ENCODE measurements at places on chromosomes 6 and 20. TPM values are rescaled to one million over a fixed set of nuclear protein-coding genes. Genes with fewer than 3 reads are reported as not detected.
A peak's percentile ranks its signal among the peaks of the same experiment; 100 is the strongest.

GRCh38 chr6:37222125-37222967 lies 35.2 kb upstream of the TBC1D22B start:
- DNase-seq: peak; percentile 92

GRCh38 chr6:34015586-34015985 lies 130.3 kb downstream of the GRM4 start:
- no peak for DNase-seq

MOXD1 gene
- 1.2 TPM for polyA plus RNA-seq

PKIB gene
- 0.25 TPM for polyA plus RNA-seq

- DNase-seq: no peak
These were observed 37.3 kb upstream of the BTN3A2 start for GRCh38 chr6:26327450-26328264.

GRCh38 chr6:35510916-35511561 lies 1.7 kb downstream of the TULP1 start:
- DNase-seq: no peak

RAET1L gene
- not detected for polyA plus RNA-seq

HCRTR2 gene
- polyA plus RNA-seq: 0.16 TPM

SNAP25 gene
- polyA plus RNA-seq: 1.8 TPM

GRCh38 chr6:151630991-151631655 lies 137.3 kb downstream of the CCDC170 start:
- peak; percentile 35 for DNase-seq

- DNase-seq: peak; percentile 56
These were observed 214.5 kb downstream of the SOX4 start for GRCh38 chr6:21808045-21808470.

DNA sequence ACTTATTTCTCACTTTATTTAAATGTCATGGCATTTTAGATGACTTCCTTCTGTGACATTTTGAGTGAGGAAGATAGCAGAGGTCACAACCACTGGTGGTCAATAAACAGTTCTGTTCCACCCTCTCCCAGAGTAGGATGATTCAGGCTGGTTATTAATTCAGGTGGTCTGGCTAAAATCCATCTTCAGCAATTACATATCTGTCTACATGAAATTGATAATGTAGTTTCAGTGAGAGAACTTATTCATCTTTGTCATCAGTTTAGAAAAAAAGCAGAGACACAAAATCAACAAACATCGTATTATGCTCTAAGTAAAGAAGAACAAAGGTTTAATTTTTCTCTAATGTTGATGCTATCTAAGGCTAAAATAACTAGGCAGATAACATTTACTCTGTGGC lies 525.5 kb downstream of the TENT5A start:
- no peak for DNase-seq

SLC35D3 gene
- polyA plus RNA-seq: 0.05 TPM

DNA sequence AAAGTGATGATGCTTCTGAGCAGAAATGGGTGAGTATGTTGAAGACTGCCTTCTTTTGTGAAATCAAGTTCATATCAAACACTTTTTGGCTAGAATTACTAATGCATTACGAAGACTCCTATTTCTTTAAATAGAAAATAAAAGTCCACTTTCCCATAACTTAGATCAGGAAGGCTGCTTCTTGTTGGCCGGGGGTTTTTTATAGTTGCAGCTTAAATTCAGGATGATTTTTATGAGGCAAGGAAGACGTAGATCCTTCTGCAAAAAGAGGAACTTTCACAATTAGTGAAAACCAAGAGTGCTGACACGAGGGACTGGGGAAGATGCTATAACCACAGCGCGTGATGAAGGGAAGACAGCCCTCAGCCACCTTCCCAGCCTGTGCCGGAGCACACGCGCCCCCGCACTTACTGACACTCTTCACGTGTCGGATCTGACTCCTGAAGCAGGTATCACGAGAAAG lies 206.1 kb upstream of the PRDM1 start:
- no peak for DNase-seq

GRCh38 chr6:130980310-130981032 lies 82.6 kb downstream of the EPB41L2 start:
- DNase-seq: no peak

GRCh38 chr6:108750801-108751200 lies 97.4 kb upstream of the ARMC2 start:
- no peak for DNase-seq

- no peak for DNase-seq
These were observed 150.4 kb upstream of the HMGN3 start for GRCh38 chr6:79384845-79385244.

BPI gene
- polyA plus RNA-seq: 0.07 TPM

LGSN gene
- not detected for polyA plus RNA-seq

ULBP1 gene
- polyA plus RNA-seq: 0.20 TPM

GRCh38 chr6:156807795-156808194 lies 30.6 kb downstream of the ARID1B start:
- no peak for DNase-seq

PERP gene
- polyA plus RNA-seq: 35.9 TPM

FAM217A gene
- polyA plus RNA-seq: not detected

ZNF391 gene
- polyA plus RNA-seq: 0.72 TPM

DNA sequence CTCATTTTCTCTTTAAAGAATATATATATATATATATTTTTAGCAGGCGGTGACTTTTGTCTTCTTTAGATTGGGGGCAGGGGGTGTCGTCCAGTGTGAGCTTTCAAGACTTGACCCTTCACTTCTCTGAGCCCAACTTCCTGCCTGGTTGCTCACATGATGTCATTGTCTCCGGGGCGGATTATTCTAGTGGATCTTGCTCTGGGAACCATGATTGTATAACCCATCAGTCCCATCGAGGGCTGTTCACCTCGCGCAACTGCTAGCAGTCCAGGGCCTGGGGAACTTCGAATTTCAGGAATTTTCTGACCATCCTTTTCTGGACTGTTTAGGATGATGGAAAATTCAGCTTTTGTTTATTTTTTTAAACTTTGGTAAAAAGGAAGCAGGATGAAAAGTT lies 1.0 kb downstream of the IGF2R start:
- peak; percentile 64 for DNase-seq

DNA sequence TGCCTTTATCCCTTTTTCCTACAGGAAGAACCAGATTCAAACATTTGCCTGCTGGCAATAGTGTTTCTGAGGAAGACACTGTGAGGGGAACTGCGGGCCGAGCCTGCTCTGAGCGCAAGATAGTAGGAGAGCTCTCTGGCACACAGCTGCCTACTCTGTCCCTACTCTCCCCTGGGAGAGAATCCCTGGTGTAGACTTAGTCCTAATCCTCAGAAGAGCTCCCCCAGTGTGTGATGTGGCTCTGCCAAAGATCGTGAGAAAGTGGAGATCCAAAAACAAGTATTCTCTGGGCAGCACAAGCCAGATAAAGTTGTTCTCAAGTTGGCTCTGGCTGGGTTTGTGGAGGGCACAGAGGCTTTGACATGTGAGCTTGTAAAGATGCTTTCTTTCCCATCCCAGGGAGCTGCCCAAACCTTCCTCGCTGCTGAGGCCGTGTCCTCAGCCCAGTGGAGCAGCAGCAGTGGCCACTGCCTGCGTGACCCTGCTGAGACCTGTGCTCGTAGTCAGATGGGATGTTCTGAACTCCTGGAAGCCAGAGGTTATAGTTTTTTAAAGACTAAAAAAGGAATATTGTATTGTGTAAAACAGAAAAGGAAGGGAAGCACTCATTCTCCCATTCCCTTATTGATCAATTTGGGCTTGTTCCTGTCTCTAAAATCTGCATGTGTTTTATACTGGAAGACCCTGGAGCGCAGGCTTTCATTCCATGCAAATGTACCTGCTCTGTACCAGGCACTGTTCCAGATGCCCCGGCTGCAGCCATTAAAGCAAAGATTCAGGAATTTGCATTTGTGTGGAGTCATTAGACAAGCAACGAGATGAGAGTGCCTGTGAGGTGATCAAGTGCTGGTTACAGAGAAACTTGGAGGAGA lies 30.7 kb downstream of the PNLDC1 start:
- no peak for DNase-seq

VNN1 gene
- polyA plus RNA-seq: 0.29 TPM

DNA sequence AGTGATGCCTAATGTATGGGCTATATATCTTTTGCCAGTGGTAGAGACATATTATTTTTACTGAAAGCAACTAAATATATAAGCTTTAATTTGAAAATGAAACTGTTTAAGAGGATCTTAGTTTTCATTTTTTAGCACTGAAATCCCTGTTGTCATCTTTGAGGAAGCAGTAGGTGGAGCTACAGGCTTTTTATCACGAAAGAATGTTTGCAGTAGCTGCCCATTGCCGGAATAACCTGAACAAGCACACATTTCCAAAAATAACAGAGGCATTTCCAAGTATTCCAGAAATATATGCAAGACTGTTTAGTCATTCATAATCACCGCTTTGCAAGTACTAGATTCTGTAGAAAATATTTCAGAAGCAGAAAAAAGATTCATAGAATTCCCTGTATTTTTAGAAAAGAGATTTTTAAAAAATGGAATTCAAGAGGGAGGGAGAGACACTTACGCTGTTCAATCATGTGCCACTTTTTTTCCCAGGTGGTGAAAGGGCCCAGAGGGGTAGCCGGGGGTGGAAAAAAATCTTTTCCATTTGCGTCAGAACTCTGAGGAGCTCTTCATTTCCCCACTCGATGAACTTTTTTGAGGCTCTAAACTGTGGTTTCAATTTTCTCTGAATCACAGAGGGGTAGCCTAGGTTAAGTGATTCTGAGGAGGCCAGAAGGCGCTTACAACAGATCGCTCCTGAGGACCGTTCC lies 142.5 kb upstream of the FERMT1 start:
- no peak for DNase-seq

- DNase-seq: no peak
These were observed 14.7 kb downstream of the FOXF2 start for GRCh38 chr6:1403851-1404712.

DNA sequence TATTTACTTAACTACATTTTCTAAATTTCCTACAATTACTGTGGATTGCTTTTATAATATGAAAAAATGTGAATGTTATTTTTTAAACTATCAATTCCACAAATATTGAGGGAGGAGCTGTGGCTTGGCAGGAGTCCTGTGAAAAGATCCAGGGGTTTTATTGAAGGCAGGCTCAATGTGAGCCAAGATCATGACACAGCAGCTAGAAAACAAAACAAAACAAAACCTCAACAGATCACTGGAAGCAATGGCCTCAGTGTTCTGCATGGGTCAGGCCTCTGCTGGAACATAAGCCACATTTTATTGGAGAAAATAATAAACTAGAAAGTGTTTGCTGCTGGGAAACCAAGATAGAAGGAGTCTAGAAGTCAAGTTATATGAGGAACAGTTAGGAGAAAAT lies 19.4 kb upstream of the RCAN2 start:
- DNase-seq: peak; percentile 77

DNA sequence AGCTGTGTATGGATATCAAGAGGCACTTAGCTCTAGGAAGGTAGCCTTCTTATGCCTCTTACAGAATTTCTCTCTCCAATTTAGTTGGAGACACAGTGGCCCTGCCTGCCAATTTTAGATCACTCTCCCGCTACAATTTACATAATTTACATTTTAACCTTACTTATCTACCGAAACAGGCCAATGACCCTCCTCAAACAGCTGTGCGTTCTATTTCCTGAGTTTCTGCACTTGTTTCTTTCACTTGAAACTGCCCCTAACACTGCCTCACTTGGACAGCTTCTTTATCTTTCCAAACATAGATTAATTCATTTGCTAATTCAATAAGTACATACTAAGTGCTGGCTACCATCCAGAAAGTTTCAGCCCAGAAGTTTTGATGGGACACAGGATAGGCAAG lies 52.9 kb upstream of the HDDC2 start:
- DNase-seq: no peak

GRCh38 chr6:146429831-146430230 lies 113.8 kb upstream of the RAB32 start:
- DNase-seq: no peak

C6orf141 gene
- 0.72 TPM for polyA plus RNA-seq

GRCh38 chr6:131747821-131748353 lies 37.1 kb upstream of the CTAGE9 start:
- no peak for DNase-seq

DNA sequence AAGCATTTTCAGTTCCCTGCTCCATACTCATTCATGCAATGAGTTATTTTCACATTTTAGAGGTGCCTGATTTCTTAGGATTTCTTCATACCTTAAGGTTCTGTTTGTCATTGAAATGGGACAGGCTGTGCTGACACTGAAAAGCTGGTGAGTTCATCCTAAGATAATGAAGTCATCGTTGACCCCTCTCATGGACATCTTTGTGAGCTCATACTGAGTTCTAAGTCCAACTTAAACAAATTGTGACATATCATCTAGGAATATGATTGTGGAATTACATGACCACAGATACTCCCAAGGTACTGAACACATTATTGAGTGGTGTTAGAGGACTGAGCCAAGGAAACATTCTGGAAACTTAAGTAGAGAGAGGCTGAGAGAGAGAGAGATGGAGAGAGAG lies 224.8 kb upstream of the JAG1 start:
- DNase-seq: no peak

Data from right cardiac atrium (tissue), 5 donors.